ENCODE measurements at places on chromosomes 4 and X. TPM values are rescaled to one million over a fixed set of nuclear protein-coding genes. Genes with fewer than 3 reads are reported as not detected.

The PGAM4 gene
- not detected for total RNA-seq

The PARM1 gene
- 63.6 TPM for total RNA-seq

The CDS1 gene
- 28.9 TPM for total RNA-seq

The MAD2L1 gene
- 12.0 TPM for total RNA-seq

The PCDH18 gene
- total RNA-seq, result 42.3 TPM

The SMIM10L2A gene
- total RNA-seq, result 6.8 TPM

The FAAH2 gene
- 1.5 TPM for total RNA-seq

The HUWE1 gene
- 113 TPM for total RNA-seq

The CCDC149 gene
- 15.1 TPM for total RNA-seq

The PNMA6F gene
- total RNA-seq, result 0.36 TPM

The CXCL5 gene
- total RNA-seq, result not detected

The ZAR1 gene
- total RNA-seq, result 0.27 TPM

The ANKRD17 gene
- 82.9 TPM for total RNA-seq

The P2RY4 gene
- total RNA-seq, result 0.54 TPM

The SPIN3 gene
- total RNA-seq, result 32.9 TPM

The GPRIN3 gene
- total RNA-seq, result 36.8 TPM

The CSAG2 gene
- not detected for total RNA-seq

The CABS1 gene
- not detected for total RNA-seq

The DUX4 gene
- total RNA-seq, result not detected

The NPY5R gene
- total RNA-seq, result 4.5 TPM

Measured in cerebellum (tissue), 4 donors.